ENCODE measurements at places on chromosomes 5 and 9. TPM values are rescaled to one million over a fixed set of nuclear protein-coding genes. Genes with fewer than 3 reads are reported as not detected.

KIF3A gene
- total RNA-seq: 4.7 TPM

DNA sequence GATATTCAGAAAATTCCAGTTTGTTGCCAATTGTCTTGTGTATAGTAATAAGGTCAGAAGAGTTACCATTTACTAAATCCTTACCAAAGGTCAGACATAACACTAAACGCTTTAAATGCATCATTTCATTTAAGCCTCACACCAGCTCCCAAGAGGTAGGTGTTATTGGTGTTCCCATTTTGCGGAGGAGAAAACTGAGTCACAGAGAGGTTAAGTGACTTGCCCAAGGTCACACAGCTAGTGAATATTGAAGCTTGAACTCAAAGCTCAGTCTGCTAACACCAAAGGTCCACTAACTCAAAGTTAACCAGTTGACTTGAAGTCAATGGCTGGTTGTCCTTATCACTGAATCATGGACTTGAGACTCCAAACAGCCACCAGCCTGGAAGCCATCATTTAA is 40.8 kb upstream of the NTNG2 start:
- no peak for DNase-seq

DNA sequence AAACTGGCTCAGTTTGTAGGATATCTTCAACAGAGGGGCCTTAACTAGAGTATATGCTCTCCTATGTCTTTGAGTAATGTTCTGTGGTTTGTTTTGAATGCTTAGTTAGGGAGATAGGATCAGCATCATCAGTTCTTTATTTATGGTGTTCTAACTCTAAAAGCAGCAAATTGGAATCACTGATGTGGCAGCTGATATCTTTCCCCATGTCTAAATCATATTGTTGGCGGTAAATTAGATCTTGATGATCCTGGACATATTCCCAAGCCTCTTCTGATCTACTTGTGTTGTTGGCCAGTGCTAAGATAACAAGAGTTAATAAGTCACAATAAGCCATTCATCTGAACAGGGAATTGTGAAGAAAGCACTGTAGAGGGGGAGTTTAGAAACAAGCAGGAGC is 332.4 kb upstream of the DAB2 start:
- peak; percentile 84 for DNase-seq

CCL27 gene
- not detected for total RNA-seq

DNA sequence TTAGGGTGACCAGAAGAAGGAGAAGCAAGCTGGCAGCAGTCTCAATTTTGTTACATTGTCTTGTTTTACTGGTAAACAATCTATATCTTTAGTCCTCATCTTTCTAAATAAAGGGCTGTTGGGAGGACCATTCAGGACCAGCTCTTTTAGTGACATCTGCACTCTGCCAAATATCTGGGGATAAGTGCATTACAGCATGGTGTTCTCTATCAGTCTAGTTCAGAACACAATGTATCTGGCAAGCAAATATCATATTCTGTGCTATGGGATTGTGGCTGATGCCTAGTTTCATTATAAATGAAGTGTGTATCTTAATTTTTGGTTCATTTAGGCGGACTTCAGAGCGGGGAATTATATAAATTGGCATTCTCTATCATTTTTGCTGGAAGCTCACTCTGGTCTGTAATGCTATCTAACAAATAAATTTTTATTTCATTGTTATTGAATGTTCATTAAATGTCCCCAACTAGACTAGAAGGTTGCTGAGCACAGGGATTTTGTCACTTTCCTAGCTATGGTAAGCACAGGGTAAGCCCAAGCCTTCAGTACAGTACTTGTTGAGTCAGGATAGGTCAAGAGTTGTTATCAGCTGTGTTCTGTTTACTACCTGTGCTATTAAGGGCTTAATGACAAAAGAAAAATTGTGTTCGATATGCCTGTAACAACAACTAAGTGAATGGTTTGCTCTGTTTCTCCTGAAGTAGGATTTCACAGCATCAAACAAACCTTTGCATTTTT is 11.9 kb downstream of the WDR31 start:
- no peak for DNase-seq

APBB3 gene
- 0.54 TPM for total RNA-seq

FGF1 gene
- total RNA-seq: 2.4 TPM

GRCh38 chr5:124747791-124748686 is 1.6 kb upstream of the ZNF608 start:
- DNase-seq: peak; percentile 59

DNA sequence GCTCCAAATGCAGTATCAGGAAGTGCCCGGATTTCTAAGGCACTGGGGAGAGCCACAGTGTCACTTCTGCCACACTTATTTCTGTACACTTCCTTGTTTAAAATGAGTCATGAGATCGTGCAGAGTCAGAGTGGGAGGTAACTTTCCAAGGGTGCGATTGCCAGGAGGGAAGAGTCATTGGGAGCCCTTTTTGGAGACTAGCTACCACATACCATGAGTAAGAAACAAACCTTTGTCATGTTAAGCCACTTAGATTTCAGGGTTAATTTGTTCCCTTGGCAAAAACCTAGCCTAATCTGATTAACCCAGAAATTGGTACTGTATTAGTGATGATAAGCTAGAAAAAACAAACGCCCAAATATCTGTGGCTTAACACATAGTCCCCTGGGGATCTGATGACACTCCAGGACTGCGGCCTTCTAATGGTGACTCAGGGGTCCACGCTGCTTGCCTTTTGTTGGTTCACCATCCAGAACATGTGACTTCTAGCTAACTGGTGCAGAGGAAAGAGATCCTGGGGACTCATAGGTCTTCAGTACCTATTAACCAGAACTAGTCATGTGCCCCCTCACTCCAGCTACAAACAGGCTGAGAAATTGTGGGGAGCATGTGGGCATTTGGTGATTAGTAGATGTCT is 48.6 kb upstream of the TLE1 start:
- peak; percentile 99 for DNase-seq

GRCh38 chr5:160837749-160838593 is 14.0 kb downstream of the ATP10B start:
- no peak for DNase-seq

DNA sequence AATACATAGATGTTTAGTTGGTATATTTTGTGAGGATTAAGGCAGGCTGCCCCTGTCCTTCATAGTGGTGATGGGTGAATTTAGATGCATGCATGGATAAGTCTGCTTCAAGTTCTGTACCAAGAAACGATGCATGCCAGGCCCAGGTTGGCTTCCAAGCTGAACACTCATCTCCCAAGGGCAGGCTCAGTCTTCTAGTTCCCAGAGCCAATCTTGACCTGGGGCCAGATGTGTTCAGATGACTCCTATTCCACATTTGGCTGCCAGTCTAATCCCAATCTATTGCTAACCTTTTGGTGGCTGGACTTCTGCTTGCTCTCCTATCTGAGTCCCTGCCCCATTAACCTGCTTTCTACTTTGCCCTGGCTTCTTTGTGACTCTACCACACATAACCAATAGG is 18.5 kb upstream of the SNAPC3 start:
- DNase-seq: no peak

RNF183 gene
- not detected for total RNA-seq

GPR150 gene
- total RNA-seq: 0.34 TPM

DNA sequence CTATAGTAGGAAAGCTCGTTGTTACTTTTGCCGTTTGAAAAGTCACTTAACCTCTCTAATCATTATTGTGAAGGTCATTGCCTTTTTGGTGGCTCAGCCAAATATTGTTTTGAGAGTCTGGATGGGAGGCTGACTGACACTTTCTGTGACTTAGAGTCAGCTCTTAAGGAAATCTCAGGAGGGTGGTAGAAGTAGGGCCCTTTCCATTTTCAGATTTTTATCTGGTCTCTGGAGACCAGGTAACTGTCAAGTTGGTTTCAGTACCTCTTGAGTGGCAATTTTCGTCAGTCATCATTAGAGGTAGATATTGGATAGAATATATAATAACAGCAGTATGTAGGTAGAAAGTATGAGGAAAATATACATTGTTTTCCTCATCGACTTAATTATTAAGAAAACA is 23.3 kb downstream of the UGCG start:
- DNase-seq: no peak

DNA sequence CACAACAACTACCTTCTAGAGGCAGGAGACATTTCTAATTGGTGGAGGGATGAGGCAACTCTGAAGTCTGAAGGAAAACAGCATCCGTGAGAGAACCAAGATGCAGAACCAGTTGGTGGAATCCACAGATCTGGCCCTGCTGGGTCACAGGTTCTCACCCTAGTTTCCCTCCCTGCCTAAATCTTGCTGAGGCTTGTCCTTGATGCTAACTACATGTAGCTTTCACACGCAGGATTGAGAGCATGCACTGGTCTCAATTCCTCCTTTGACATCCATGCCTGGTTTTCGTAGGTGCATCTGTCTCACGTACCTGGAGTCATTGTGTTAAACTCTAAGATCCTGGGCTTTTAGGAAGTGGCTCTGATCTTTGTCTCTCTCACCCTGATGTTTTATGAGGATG is 9.7 kb upstream of the F2RL1 start:
- no peak for DNase-seq

GRCh38 chr9:131318231-131319085 is 28.9 kb downstream of the PLPP7 start:
- DNase-seq: no peak

NPR2 gene
- 4.4 TPM for total RNA-seq

CCL28 gene
- total RNA-seq: not detected

DNA sequence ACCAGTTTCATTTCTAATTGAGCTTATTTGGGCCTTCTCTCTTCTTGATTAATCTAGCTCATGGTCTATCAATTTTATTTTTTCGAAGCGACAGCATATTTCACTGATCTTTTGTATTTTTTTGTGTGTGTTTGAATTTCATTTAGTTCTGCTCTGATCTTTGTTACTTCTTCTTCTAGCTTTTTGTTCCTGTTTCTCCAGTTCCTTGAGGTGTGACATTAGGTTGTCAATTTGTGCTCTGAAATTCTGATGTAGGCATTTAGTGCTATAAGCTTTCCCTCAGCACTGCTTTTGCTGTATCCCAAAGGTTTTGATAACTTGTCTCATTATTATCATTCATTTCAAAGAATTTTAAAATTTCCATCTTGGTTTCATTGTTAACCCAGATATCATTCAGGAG is 67.3 kb downstream of the STRBP start:
- DNase-seq: no peak

DNA sequence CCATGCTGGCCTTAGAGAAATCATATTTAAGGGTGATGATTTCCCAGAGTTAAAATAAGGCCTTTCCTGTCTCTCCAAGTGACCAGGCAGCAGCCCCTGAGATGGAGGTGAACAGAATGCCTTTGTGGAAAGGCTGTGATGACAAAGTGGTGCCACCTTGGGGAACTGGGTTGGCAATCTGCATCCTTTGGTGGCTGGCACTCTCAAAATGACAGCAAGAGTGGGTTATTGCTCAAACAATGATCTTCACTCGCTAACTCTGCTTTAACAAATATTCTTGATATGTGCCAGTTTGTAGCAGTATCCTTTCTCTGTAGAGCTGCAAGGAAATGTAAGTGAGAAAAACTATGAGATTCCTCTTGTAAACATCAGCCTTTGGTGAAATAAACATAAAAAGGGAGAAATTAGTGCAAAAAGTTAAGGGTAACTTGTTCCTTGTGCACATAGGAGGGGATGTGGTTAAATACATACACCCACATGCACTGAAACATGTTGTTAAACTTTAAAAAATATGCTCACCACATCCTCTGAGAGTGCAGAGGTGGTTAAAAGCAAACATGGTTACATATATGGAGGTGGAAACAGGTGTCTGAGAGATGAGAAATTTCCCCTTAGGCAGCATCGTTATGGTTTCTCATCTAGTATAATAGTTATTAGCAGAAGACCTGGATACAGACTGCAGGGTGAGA is 373.4 kb upstream of the CTNND2 start:
- no peak for DNase-seq

- no peak for DNase-seq
These were observed 23.6 kb downstream of the MARCHF6 start for GRCh38 chr5:10377081-10377480.

DNA sequence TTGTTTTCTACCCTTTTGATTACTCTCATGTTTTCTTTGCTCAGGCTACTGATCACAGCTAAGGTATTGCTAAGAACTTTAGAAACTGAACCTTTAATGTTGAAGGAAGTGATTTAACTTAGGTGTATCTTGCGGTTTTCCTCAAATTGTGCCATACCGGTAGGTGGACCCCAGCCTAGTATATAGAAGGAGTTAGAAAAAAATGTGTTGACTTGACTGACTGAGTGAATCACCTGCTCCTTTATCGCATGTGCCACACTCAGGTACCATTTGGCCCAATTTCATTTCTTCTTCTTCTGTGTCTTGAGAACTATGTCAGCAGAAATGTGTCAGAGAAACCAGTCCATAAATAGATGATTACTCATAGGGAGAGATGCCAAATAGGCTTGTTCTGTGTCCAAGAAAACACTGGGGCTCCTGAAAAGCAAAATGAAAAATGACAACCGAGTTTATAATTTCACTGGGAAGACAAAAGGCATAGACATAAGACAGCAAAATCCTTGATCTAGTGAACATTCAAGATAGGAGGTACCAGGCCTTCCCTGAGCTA is 19.4 kb downstream of the PLPPR1 start:
- peak; percentile 24 for DNase-seq

- no peak for DNase-seq
These were observed 26.5 kb downstream of the POLK start for GRCh38 chr5:75538211-75538610.

DNA sequence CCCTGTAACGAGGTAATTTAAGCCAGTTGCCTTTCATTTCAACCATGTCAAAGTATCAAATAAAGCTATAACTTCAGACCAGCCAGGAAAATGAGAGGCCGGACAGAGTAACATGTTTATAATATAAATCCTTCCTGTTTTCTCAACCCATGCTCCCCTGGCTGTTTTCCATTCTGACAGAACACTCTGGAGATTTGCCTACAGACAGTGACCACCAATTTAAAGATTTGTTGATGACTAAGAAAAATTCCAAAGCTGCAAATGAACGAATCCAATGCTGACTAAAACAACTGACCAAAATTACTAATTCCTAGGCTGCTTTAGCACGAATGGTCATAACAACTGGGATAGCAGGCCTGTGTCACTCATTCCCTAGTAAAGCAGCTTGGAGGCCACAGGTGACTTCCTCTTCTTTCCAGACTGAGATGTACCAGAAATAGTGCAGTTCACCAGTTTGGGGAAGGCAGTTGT is 141.4 kb downstream of the AOPEP start:
- DNase-seq: peak; percentile 99

- peak; percentile 20 for DNase-seq
These were observed 95.6 kb upstream of the SPOCK1 start for GRCh38 chr5:137594717-137595116.

C6 gene
- total RNA-seq: 1.6 TPM

GRCh38 chr9:132460240-132460639 is 50.2 kb downstream of the CFAP77 start:
- no peak for DNase-seq

DNA sequence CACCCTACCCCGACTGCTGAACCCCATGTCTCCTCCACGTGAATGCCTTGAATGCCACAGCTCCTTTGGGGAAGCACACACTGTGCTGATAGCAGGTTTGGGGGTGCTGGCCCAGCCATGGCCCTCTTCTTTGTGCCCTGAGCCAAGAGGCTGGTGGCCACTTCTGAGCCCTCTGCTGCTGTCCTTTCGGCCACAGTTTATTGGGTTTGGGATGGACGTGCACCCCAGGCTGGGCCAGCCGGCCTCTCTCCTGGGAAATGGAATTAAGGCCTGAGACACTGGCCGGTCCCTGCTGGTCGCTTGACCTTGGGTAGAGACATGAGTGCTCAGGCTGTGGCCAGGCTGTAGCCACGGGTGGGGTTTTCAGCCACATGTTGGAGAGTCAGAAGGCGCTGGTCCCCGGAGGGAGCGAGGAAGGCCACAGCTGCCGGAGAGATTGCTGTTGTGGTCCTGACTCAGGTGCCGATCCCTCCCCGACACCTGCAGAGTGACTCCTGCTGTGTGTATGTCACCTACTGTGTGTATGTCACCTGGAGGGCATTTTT is 26.6 kb downstream of the FAM163B start:
- no peak for DNase-seq

GRCh38 chr5:90504743-90505142 is 24.6 kb downstream of the LYSMD3 start:
- DNase-seq: peak; percentile 13
